ENCODE measurements at places on chromosomes 4 and X.

GRCh38 chrX:119237562-119237942 lies 1.5 kb downstream of the PGRMC1 start:
- no peak for DNase-seq

GRCh38 chr4:15254236-15254880 lies 173.5 kb upstream of the C1QTNF7 start:
- no peak for DNase-seq

DNA sequence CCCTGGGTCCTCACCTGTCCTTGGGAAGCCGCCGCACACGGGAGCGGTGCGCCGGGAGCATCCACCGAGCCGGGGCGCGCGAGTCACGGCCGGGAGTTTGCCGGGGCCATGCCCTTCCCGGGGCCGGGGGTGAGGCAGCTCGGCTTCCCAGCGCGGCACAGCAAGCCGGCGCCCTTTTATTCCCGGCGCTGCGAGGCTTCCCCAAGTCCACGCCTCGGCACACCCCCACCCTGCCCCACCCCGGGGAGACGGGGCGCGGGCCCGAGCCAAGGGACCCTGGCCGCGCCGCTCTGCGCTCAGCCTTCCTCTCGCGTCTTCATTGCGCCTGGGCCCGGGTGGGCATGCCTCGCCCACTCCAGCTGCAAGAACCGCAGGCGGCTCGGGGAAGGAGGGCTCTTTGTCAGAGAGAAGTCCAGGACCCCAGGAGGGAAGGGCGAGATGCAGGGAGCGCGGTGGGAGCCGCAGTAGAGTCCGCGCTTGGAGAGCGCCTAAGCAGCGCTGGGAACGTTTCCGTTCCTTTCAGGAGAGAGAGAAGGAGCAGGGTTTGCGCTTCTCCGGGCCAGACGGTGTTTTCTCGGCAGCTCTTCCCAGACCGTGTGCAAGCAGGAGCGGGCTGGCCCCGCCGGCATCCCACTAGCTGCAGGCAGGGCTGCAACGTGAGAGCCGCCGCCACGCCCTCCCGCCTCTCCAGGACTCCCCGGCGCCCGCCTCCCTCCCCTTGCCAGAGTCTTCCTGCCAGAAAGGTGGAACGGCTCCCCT lies at the start of gene MXRA5:
Gene MXRA5 (minus strand): TSS at position 152 of the 759 bp plus-strand sequence. CDS start 2,819 bp downstream, outside the sequence.
- no peak for DNase-seq

DNA sequence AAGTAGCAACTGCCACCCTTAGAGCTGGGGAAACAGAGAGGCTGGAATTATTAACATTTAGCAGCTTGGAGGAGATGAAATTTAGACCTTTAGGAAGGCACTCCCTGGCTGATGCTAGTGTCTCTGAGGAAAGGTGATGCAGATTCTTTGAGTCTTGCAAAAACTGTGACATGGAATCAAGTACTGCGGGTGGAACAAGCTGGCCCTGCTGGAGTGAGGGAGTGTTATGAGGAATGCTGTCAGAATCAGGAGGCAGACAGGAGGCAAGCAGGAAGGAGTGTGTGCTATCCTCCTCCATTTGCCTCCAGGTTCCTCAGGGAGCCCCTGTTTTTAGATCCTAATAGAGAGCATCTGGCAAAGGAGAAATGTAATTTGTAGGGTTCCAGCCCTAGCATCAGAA lies 391.7 kb upstream of the PITX2 start:
- no peak for DNase-seq

DNA sequence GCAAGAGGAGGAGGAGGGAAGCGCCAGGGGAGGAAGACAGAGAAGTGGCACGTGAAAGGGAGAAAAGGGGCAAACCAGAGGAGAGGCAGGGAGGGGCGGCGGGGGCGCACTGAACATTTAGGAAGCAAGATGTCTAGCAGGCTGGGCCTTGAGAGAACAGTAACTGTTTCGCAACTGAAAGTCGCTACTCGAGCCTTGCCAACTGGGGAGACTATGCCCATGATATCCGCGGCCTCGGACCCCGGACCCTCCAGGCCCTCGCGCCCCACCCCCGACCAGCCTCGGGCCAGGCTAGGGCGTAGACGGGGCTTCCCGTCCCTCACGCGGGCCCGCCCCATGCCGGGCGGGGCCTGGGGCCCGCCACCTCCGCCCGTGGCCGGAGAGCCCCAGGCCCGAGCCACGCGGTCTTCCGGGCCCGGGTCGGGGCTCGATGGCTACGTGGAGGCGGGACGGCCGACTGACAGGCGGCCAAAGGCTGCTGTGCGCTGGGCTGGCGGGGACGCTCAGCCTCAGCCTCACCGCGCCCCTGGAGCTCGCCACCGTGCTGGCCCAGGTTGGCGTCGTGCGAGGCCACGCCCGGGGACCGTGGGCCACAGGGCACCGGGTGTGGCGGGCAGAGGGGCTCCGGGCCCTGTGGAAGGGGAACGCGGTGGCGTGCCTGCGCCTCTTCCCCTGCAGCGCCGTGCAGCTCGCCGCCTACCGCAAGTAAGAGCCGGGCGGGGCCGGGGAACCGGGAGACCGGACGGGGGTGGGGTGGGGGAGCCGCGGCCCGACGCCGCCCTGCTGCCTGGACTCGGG lies at the start of gene SLC25A43:
Gene SLC25A43 (plus strand): TSS at position 363 of the 798 bp plus-strand sequence. CDS start 68 bp downstream, at position 431.
- peak; percentile 10 for DNase-seq

GRCh38 chr4:78057135-78057599 lies at the start of gene FRAS1:
Gene FRAS1, plus strand, starts transcription at chr4:78057323. Its CDS starts 687 bp downstream, at chr4:78058010.
- peak; percentile 27 for DNase-seq

DNA sequence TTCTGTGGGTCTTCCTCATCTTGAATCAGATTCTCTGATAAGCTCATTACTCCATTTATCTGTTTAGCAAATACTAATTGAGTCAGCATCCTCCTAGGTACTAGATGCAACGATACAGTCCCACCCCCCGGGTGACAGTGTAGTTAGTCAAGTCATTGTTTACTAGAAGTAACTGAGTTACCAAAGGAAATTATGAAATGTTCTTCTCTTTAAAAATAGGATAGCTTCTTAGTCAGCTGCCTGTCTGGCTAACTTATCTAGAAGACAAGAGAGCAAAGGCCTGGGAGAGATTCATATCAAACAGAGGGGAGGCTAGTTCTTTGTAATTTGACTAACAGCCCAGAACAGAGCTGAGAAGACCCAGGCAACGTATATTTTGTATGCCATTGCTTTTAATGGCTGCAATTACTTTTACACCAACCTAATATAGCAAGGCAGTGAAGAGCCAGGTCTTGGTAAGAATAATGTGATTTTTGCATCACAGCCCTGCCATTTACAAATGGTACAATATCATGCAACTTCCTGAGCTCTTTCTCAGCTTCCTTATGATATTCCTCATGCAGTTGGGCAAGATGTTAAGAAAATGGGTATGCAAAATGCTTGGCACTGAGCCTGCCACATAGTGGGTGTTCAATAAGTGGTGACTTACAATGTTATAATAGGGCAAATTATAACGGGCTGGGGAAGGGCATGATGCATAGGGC lies 149.9 kb downstream of the CHIC2 start:
- peak; percentile 40 for DNase-seq

- DNase-seq, result no peak
Measured at GRCh38 chrX:15492469-15492868, 664 bp downstream of the PIR start.

GRCh38 chr4:20298986-20299385 lies 47.3 kb downstream of the SLIT2 start:
- DNase-seq, result no peak

GRCh38 chr4:7803992-7804755 lies 135.5 kb downstream of the AFAP1 start:
- peak; percentile 59 for DNase-seq

- DNase-seq, result no peak
Measured at GRCh38 chr4:74297539-74297938, 10.7 kb upstream of the EPGN start.

DNA sequence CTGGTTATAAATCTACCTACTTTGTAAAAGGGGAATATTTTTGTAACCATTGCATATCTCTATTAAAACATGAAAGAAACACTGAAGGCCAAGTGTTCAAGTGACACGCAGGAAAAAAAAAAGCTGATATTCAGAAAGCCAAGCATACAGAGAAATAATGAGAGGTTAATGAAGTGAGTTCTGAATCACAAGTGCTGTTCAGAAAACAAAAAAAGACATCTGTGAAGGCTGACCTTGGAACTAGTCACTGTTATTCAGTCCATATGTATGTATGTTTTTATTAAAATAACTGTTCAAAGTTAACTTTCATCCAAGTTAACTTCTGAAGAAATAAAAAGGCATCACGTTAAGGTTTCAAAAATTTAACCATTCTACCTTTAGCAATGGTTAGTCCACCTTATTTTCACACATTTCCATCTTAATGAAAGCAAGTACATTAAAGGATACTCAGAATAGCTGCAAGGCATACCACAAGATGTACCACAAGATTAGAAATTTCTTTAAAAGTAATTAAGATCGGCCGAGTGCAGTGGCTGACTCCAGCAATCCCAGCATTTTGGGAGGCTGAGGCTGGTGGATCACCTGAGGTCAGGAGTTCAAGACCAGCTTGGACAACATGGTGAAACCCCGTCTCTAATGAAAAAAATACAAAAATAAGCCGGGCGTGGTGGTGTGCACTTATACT lies 31.4 kb downstream of the SH3RF1 start:
- no peak for DNase-seq

DNA sequence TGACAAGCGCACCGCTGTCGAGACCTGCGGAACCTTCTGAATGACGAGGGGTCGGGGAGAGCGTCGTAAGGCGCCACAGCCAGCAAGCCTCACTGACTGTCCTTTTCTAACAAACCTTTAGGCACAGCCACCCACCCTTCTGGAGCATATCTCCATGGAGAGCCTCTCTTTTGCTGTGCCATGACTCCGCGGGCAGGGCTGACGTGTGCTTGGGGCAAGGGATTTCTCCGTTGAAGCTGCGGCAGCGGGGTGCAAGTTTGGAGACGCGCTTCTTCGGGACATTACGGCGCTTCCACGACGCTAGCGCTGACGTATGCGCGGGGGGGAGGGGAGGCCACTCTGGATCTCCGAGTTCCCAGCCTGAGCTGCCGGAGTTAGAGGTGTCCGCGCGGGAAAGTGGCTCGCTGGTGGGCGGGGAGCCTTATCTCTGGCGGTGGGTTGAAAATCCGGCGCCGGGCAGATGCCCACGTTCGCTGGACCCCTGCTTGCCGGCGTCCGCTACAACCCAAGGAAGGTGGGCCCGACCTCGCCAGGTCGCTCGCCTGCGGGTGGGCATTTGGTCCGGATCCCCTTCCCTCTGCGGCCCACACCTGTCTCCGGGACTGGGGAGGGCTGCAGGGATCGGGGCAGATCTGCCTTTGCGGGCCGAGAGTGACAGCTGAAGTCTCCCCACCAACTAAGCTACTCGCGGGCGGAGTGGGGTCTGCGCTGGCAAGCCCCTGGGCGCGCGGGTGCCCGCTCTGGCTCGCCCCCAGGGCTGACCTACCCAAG lies 543 bp upstream of the SLC10A7 start:
- peak; percentile 77 for DNase-seq

DNA sequence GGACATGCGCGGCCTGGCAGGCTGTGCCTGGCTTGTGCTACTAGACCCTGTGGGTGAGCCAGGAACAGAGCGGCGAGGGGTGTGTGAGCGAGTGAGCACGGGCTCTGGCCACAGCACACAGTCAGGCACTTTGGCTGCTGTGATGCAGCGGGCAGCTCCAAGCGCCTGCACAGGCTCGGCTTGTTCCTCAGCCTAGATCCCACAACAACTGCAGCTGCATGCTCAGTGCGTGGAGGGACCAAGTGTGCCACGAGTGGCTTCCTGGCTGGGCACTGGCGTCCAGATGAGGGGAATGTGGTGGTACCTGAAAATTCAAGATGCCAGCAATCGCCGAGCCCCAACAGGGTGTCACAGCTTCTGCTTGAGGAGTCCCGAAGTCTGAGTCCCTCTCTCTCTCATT lies 1056.6 kb downstream of the RAPGEF2 start:
- no peak for DNase-seq

- DNase-seq, result no peak
Measured at GRCh38 chr4:67635331-67635730, 65.6 kb downstream of the UBA6 start.

GRCh38 chrX:37047776-37048175 lies 39.6 kb downstream of the FAM47C start:
- no peak for DNase-seq

DNA sequence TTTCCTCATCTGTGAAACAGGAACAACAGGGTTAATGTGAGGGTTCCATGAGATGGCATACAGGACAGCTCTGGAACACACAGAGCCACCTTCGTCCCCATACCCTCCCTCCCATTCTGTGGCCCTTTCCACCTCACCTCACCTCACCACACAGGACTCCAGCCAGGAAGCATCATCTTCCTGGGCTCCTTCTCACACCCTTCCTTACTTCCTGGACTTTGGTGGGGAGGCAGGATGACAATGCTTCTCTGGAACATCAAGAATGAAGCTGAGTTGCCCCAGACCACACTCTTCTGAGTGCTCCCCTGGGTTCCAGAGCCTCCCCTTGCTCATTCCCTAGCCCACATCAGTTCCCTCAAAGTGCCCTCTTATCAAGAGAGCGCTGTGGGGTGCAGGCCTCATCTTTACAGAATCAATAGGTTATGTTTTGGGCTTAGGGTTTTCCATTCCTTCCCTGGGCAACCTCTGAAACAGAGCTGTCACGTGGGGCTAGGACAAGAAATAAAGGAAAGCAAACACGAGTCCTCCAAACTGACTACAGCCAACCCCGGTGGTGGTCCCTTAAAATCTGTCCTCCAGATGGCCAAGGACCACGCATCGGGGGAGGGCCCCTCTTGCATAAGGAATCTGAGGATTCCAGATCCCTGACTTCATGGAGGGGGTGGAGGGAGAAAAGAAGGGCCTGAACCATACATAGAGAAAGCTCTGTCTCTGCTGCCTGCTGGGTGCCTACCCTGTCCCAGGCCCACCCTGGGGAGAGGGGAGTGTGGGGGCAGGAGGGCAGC lies 74.4 kb upstream of the ATP6AP2 start:
- DNase-seq, result no peak

DNA sequence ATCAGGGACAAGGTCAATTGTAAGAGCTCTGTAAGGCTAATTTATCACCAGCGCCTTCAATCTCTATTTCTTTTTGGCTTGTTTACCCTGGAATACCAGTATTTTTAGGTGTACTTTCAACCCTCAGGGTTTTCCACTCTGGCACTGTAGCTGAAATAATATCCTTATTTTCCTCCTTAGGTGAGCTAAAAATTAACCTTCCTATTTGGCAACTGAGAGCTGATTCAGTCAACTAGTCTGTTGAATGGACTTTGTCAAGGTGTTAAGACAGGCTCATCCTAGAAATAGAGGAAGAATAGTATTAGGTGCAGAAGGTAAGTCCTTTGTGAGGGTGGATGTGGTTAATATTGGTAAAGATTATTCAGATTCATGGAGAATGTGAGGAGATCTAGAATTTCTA lies 101.3 kb upstream of the BANK1 start:
- no peak for DNase-seq

- DNase-seq, result no peak
Measured at GRCh38 chrX:115894087-115894486, 276.5 kb upstream of the AGTR2 start.

Data from Kasumi-1 (cell line).